ENCODE measurements at places on chromosomes 5 and 9. TPM values are rescaled to one million over a fixed set of nuclear protein-coding genes. Genes with fewer than 3 reads are reported as not detected.

CAMK2A gene
- 19.4 TPM for total RNA-seq

F12 gene
- total RNA-seq: not detected

ANKRD20A1 gene
- total RNA-seq: 1.5 TPM

MCIDAS gene
- total RNA-seq: not detected

CARTPT gene
- not detected for total RNA-seq

EQTN gene
- not detected for total RNA-seq

CYSRT1 gene
- total RNA-seq: 0.27 TPM

TERT gene
- total RNA-seq: not detected

CCIN gene
- total RNA-seq: not detected

KCNMB1 gene
- total RNA-seq: 1.3 TPM

ECM2 gene
- 7.2 TPM for total RNA-seq

PGM5 gene
- 190 TPM for total RNA-seq

CYLC2 gene
- total RNA-seq: not detected

CCDC69 gene
- 167 TPM for total RNA-seq

SMU1 gene
- 14.9 TPM for total RNA-seq

ANKRD31 gene
- total RNA-seq: 0.11 TPM

PCDHA9 gene
- not detected for total RNA-seq

RXFP3 gene
- total RNA-seq: not detected

IER5L gene
- total RNA-seq: 3.8 TPM

PCDHB3 gene
- 0.77 TPM for total RNA-seq

CNTFR gene
- 4.6 TPM for total RNA-seq

INSL6 gene
- total RNA-seq: not detected

SIMC1 gene
- total RNA-seq: 4.7 TPM

MAML1 gene
- 11.8 TPM for total RNA-seq

GPR150 gene
- total RNA-seq: 0.14 TPM
